ENCODE measurements at places on chromosomes 12 and 14.

DNA sequence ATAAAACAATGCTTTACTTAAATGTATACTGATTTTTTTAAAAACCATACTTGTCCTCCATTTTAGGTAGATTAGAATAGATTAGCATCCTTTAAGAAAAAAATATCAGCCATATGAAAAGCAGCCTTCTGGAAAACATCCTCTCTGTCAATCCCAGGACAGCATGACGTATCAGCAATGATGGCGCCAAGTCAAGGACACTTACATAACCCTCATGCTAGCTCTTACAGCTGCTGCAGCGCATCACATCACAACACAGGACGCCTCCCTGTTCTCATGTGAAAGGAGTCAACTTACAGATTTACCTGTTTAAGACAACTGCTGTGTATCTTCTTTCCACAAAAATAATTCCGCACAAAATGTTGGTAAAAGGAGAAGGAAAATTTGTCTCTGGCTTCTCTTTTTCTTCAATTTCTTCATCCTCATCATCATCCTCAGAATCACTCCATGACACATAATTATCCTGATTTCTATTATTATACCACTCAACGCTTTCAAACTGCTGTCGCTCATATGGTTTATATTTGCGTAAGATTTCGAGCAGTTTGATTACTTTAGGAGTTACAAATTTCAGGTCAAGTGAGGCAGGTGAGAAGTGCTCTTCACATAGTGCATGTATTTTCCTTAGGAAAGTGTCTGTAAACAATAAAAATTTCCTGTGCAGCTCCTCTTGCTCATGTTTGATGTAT is 33.3 kb downstream of the DICER1 start:
- DNase-seq: no peak

DNA sequence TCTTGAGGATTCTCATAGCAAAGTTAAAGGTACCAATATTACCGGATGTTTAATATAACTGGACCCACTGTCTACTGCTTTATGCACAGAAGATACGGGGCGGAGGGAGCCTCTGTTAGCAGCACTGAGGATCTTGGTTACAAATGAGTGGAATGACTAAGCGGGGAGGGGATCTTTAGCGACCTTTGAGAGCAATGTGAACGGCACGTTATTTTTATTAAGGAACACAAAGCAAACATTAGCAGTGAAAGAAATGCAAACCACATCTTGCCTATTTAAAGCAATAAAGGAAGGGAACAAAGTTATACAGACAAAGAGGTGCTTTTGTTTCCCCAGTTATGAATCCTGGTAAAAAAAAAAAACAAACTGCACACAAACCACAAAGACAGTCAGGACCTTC is 27.1 kb upstream of the PRMT8 start:
- DNase-seq: no peak

- no peak for DNase-seq
Measured at GRCh38 chr14:85572845-85573244, 42.9 kb downstream of the FLRT2 start.

DNA sequence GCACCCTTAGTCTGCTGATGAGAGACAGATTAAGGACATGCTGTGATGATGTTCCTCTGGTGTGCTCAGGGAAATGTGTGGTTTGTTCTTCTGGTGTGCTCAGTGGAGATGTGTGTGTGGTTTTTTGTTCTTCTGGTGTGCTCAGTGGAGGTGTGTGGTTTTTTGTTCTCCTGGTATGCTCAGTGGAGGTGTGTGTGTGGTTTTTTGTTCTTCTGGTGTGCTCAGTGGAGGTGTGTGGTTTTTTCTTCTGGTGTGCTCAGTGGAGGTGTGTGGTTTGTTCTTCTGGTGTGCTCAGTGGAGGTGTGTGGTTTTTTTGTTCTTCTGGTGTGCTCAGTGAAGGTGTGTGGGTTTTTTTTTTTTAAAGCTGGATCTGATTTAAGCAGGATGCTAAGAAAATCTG is 15.4 kb downstream of the PIWIL1 start:
- DNase-seq: no peak

DNA sequence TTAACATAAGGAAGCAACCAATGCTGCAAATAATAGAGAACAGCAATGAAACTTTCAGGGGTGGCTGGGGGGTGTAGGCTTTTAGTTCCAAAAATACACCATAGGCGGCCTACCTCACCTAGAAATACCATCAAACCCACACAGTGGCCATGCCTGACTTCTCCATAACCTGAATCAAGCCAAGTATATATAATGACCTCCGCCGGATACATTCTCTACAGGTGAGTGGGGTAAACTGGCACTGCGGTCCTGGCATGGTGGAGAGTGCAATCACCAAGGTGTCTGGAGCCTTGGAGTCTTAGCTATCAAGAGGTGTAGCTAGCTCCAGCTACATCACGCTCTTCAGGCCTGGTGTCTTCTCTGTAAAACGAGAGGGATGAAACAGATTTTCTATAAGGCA is 1.2 kb downstream of the ZBTB25 start:
- DNase-seq: no peak

- DNase-seq: no peak
Measured at GRCh38 chr14:35043046-35043445, 3.0 kb upstream of the FAM177A1 start.

DNA sequence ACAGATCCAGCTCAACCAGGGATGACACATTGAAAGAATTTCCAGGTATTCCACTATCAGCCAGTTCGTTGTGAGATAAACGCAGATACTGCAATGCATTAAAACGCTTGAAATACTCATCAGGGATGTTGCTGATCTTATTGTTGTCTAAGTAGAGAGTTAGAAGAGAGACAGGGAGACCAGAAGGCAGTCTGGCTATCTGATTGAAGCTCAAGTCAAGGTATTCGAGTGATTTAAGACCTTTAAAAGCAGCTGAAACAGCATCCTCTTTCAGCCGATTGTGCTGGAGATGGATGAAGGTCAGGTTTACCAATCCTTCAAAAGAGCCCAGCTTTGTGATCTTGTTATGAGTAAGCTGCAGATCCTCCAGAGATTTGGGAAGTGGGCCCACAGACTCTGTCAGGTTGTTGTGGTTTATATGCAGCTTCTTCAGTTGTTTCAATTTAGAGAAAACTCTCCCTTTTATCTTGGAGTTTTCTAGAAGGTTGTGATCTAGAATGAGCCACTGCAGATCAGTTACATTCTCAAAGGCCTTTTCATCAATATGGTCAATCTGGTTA is 3.0 kb downstream of the LUM start:
- DNase-seq: no peak

- DNase-seq: no peak
Measured at GRCh38 chr14:68317239-68317638, 475.6 kb downstream of the ZFP36L1 start.

DNA sequence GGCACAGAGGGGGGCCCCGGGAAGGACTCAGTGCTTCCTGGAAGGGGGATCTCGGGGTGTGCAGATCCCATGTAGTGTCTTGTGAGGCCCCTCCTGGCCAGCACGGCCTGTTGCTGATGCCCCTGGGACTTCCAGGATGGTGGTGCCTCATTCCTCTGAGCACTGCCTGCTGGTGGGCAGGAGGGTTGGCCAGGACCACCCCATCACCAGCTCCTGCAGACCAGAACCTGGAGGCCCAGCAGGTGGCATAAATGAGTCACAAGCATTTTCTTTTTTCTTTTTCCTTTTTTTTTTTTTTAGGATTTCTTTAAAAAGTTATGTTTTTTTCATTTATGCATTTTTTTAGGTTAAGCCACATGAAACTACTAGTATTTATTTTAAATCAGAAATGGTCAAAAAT is 8.0 kb downstream of the MMP17 start:
- DNase-seq: no peak

GRCh38 chr12:133226690-133227089 is 9.0 kb downstream of the ANHX start:
- DNase-seq: no peak

DNA sequence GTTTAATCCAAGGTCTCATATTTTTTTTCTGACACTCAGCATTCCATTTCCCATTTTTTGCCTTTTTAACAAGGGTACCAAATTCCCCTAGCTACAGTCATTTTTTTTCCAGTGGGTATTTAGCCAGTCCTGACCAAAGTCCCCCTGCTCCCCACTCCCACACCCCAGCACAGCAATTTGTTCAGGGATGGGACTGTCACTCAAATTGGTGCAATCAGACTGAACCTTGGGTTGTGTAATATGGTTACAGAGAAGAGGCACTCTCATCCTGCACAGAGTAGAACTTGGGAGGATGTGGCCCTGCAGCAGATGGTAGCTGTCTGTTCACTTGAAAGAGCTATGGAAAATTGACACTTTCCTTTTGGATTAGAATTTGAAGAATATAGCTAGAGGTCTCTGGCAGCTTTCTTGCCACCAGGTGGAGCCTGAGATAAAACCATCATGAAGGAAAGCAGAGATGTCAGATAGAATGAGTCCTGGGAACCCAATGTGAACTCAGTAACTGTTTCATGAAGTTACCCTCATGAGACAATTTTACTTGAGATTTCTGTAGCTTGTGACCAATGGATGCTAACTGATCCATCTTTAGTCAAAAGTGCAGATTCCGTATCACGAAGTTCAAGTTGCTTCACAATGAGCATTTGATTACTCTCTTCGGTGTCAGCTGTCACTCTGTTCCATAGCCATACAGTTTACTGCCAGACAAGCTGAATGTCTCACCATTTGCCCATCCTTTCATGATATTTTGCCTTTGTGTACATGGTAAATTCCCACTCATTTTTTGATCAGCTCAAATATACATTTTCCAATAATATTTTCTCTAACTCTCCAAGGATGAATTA is 394.0 kb upstream of the SYT1 start:
- no peak for DNase-seq

DNA sequence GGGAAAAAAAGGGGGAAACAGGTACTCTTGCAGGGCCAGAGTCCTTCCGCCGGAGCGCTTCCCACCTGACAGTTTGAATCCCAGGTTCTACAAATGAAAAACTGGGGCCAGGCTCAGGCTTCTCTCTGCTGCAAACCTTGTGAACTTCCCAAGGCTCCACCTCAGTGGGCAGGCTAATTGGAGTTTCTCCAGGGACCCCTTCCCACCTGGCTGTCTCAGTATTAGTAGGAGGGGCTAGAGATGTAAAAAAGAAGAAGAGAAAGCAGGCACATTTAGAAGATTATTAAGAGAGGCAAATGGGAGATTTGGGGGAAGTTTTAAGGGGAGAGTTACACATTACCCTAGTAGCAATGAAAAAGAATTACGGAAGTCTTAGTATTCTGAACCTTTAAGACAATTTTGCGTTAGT is 20.0 kb upstream of the CLEC2D start:
- DNase-seq: no peak

DNA sequence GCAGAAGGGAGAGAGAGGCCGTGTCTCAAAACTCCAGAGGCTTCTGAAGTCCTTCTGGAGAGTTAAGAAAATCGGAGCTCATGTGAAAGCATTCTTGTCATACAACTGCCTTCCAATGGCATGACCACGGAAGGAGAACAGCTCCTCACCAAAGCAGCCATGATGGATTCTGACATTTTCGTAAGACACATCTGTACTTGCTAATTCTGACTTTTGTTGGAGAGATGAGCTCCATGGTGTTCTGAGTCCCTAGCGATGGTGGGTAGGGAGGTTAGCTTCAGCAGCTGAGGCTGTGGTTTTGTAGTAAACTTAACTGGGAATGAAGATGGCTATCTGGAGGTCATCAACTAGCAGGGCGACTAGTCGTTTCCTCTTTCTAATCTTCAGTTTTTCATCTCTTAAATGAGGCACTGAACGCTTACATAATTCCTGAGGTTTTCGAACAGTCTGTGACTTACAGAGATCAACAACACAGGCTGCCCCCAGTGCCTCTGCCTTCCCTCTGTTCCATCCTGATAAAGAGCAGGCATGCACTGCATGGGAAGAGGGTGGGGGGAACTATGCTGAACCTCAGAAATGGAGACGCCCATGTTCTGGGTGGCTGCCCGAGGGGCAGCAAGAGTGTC is 28.6 kb upstream of the DICER1 start:
- no peak for DNase-seq

DNA sequence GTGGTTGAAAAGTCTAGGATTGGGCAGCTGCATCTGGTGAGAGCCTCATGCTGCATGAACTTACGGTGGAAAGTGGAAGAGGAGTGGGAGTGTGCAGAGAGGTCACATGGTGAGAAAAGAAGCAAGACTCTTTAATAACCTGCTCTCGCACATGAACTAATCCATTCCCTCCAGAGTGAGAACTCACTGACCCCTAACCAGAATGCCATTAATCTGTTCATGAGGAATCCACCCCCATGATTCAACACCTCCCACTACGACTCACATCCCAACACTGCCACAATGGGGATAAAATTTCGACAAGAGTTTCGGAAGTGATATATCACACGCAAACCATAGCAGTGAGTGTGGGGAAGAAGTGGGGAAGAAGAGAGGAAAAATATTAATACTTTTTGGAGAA is 377.4 kb downstream of the NAV3 start:
- no peak for DNase-seq

GRCh38 chr12:5523396-5524115 is 91.6 kb downstream of the NTF3 start:
- no peak for DNase-seq

DNA sequence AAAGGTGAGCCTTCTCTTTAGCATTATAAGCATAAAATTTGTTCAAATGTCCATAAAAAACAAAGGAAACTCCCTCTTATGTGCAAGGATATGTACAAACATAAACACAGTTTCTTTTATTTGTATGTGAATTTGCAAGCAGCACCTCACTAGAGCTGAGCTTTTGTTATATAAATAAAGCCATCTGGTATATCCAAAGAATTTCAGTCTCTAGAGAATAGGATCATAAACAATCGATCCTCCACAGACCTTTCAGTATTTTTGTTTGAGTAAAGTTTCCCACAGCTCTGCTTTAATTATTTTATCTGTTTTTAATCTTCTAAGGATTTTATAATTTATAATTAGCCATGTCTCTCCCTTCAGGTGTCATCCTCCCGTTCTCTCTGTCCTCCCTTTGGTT is 89.2 kb downstream of the OTOGL start:
- no peak for DNase-seq

GRCh38 chr14:90191154-90191553 is 65.2 kb upstream of the PSMC1 start:
- DNase-seq: no peak

GRCh38 chr12:114384739-114385138 is 21.2 kb downstream of the TBX5 start:
- no peak for DNase-seq

GRCh38 chr14:54935958-54936357 is 33.3 kb upstream of the GCH1 start:
- no peak for DNase-seq

- DNase-seq: no peak
Measured at GRCh38 chr12:54135621-54136350, 53.0 kb downstream of the SMUG1 start.

DNA sequence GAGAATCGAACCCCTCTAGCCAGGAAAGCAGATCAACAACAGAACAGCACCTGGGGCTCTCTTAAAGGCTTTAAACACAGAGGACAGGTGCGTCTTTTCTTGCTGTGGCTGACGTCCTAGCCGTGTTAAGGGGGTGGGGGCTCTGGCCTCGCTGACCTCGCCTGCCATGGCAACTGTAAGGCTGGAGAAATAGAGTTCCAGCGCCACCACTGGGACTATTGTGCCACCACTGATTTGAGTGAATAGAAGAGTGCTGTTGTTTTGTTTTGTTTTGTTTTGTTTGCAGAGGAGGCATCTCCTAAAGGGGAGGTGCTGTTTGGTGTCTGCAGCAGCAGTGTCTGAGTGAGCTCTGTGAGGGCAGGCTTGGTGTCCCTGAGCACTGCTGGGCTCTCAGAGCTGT is 34.2 kb upstream of the PRMT8 start:
- DNase-seq: no peak

GRCh38 chr12:118371321-118372282 is 1.1 kb downstream of the TAOK3 start:
- DNase-seq: no peak

Data from stimulated activated CD4-positive, alpha-beta T cell treated with anti-CD3 and anti-CD28 coated beads, Interleukin-1b, Interleukin-23, amount 100 ng/mL, for 1 hour (primary cell).